ENCODE measurements at places on chromosomes 13 and 19. TPM values are rescaled to one million over a fixed set of nuclear protein-coding genes. Genes with fewer than 3 reads are reported as not detected.

The KLK3 gene
- not detected for total RNA-seq

DNA sequence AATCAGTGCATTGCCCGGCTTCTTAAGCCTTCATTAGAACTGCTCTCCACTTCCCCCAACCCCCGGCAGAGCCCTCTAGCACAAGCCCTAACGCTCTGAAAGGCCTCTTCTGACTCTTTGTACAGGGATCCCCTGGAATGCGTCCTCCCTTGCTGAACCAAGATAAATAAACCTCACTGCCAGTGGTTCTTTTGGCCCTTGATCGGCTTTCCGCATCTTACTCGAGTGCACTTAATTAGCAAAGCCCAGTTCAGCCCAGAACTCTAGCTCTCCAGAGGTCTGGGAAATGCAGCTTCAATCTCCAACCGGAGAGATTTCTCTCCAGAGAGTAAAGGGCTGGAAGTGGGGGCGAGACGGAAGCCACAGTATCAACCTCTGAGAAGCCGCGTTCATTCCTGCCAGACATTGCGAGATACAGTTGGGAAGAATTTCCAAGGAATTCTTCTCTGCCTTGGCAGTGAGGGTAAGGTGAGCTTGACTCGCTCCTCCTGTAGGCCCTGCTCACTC is 8.7 kb upstream of the ZNF444 start:
- peak; percentile 88 for DNase-seq

- DNase-seq, result no peak
Observed at GRCh38 chr13:19103140-19103539, 78.5 kb downstream of the TUBA3C start.

DNA sequence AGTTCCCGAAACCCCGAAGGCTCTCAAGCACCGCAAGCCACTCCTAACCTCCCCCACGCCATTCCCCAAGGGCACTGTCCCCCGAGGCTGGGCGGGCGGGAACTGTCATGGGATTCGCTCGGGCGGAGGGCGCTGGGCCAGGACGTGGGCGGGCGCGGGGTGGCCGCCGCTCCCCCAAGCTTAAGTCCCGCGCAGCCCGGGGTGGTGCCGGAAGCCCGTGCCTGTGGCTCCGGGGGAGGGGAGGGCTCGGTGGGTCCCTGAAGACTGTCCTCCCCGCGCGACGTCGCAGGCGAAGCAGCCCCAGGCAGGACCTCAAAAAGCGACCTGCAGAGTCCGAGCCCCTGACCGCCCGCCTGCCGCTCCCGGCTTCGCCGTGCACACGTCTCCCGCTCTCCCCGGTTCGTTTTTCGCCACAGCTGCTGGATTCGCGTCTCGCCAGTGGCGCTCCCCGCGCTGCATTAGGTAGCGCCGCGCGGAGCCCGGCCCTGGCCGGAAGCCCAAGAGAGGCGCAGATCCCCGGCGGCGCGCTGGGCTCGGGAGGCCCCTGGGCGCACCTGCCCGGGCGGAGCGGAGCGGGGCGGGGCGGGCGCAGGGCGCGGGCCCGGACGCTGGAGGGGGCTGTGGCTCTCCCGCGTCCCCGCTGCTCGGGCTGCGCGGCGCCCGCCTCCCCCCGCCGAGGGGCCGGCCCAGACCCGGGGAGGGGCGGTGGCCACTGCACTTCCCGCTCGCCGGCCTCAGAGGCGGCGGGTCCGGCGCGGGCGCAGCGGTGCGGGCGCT is at the start of gene FARP1:
Gene FARP1, plus strand, starts transcription at position 715 of the 777 bp plus-strand sequence. CDS start 70,149 bp downstream, outside the sequence.
- DNase-seq, result peak; percentile 94

The ZNF536 gene
- total RNA-seq, result 0.25 TPM

- DNase-seq, result no peak
Observed at GRCh38 chr13:91111476-91112200, 235.8 kb upstream of the MIR17HG start.

DNA sequence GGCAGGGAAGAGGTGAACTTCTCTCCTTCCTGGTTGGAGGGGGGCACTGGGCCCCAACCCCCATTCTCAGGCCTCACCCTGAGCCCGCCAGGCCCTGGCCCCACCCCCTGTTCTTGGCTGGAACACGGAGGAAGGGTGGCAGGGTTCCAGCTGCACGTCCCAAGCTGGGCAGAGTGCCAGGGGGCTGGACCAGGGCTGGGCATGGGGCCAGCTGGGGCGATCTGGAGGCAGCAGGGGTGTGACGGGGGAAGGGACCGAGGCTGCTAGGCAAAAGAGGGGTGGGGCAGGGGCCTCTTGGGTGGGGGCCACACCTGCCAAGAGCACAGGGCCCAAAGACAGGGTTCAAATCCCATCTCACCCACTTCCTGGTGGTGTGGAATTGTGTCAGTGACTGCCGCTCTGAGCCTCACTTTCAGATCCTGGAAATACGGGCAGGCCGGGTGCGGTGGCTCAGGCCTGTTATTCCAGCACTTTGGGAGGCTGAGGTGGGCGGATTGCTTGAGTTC is 2.2 kb downstream of the HIF3A start:
- DNase-seq, result peak; percentile 93

- DNase-seq, result no peak
Observed at GRCh38 chr13:33884531-33885220, 66.7 kb downstream of the RFC3 start.

The CKM gene
- not detected for total RNA-seq

GRCh38 chr19:12766051-12766521 is 9.3 kb downstream of the HOOK2 start:
- peak; percentile 92 for DNase-seq

- peak; percentile 76 for DNase-seq
Observed at GRCh38 chr13:38688674-38689073, 1.8 kb downstream of the FREM2 start.

DNA sequence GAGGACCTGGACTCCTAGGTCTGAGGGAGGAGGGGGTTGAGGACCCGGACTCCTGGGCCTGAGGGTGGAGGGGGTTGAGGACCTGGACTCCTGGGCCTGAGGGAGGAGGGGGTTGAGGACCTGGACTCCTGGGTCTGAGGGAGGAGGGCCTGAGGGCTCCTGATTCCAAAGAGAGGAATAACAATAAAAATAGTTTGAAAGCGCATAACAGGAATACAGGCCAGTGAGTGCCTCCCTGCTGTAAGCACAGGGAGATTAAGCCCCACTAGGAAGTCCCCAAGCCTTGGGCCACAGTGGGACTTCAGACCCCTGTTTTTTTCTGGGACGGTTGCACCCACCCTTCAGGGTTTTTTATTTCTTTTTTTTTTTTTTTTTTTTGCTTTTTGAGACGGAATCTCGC is 1.2 kb upstream of the SBK2 start:
- no peak for DNase-seq

GRCh38 chr19:5128251-5128935 is 159.5 kb downstream of the KDM4B start:
- no peak for DNase-seq

- DNase-seq, result peak; percentile 90
Observed at GRCh38 chr19:51002089-51002532, 707 bp upstream of the KLK8 start.

DNA sequence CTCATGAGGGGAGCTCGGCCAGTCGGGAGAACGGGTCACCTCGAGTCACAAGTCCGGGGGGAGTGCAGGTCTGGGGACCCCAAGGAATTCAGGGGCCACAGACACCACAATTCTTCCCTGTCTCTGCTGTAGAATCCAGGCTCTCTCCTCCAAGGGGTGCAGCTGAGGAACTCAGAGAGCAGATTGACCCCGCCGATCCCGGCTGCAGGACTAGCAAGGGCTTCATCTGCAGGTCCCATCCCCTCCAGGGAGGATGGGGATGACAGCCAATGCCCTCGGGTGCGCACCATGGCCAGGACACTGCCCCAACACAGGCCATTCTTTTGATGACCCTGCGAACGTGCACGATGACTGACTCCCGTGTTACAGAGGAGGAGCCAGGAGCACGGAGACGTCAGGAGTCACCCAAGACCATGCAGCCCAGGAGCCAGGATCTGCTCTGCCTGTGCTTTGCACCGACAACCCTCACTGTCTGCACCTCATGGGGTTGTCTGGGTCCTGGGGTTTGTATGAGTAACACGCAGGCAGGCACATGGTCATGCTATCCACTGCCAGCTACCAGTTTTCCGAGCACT is 48.5 kb upstream of the TUBGCP3 start:
- no peak for DNase-seq

The PALM3 gene
- total RNA-seq, result 19.4 TPM

DNA sequence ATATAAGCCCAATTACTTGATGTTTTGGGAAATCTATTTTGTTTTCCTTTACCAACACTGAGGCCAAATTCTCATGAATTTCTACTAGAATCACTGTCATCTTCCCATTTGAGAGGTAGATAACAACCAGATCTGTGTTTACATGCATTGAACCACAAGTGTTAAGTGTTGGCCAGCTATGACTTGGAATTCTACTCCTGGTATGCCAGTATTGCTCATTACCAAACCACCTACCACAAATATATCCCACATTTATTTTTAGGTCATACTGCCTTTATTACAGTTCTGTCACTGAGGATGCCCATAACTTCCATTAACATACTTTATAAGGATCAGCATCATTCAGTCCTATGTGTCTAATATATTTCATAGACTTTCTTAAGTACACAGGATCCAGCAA is 328.9 kb downstream of the DIAPH3 start:
- no peak for DNase-seq

- DNase-seq, result no peak
Observed at GRCh38 chr13:23427881-23428528, 5.5 kb downstream of the SACS start.

- no peak for DNase-seq
Observed at GRCh38 chr13:93140912-93141311, 85.7 kb upstream of the GPC6 start.

GRCh38 chr19:55369653-55370304 is 484 bp downstream of the IL11 start:
- DNase-seq, result peak; percentile 65

GRCh38 chr13:99966064-99966805 is 5.3 kb downstream of the ZIC5 start:
- DNase-seq, result no peak

DNA sequence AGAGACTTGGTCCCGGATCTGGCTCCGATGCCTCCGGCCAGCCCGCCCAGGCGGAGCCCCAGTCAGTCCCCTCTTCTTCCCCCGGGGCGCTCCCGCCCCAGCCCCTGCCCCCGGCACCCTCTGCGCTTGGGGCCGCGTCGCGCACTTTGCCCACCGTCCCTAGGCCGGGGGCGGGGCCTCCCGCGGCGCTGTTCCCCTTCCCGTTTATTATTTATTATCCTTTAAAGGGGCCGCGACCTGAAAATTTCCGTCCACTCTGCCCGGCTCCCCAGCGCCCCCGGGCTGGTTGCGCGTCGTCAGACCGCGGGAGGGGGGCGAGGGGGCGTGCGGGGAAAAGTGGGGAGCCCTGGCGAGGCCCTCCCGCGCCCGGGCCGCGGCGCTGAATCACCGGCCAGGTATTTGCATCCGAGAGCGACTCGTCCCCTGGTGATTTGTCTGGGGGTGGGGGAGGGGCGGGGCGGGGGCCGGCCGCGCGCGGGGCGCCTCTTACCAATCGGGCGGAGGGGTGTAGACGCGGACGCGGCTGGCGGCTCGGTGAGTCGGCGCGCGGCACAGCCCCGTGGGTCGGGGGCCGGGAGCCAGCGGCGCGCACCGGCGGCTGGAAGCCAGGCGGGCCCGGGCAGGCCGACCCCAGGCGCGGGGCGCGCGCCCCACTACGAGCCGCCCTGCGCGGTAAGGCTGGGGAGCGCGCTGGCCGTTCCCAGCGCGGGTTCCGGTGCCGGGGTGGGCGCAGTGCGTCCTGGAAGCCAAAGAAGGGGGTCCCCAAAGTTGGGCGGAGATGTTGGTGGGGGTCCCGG is at the start of gene ARID3A:
Gene ARID3A, plus strand, starts transcription at position 510 of the 797 bp plus-strand sequence. CDS start 3,494 bp downstream, outside the sequence.
- DNase-seq, result peak; percentile 90

DNA sequence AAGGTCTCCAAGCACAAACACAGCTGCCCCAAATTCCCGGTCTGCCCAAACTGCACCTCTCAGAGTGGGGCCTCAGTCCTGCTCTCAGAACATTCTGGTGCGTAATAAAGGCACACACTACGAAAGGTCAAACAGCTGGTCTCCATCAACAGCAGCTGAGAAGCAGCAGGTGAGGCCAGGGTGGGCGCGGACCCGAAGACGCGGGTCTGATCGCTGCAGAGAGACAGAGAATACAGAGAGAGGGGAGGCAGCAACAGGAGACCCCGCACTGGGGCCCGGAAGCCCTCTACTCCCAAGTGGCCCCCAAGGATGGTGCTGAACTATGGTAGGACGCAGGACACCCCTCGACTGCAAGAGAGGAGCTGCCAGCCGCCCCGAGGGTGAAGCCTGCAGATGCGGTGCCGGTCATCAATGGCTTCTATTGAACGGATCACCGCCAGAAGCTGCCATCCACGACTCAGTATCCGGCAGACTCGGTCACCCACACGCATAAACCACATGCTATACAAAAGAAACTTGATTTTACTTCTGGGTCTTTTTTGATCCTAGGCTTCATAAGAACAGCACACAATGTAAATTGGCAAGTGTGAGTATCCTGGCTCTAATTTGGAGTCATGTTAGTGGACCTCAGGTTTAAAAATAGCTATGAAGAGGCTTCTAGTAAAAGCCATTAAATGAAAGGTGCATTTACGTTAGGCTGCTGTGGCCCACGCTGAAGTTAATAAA is 33.4 kb downstream of the STK24 start:
- DNase-seq, result no peak

DNA sequence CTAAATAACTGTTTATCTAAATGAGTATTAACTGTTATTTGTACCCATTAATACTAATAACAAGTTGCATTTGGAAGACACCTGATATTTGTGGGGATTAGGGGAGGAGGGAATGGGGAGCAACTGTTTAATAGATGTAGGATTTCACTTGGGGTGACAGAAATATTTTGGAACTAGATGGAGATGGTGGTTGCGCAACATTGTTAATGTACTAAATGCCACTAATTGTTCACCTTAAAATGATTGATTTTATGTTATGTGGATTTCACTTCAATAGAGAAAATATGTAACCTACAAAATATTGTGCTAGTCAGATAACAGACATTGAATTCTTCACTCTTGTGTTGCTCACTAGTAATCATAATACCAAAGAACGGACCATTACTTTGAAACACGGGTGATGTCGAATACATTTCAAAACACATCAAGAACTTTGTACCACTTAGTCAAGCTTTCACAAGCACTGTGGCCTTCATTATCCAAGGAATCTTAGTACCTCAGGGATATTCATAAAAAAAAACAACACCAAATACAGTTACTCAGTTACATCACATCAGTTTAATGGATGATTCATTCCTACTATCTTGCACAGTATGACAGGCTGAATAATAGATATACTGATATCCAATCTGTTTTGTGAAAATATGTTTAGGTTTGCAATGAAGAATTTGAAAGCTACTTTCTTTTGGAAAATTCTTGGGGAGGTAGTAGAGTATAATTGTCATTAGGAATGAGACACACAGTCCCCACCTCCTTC is 721.8 kb downstream of the PCDH9 start:
- no peak for DNase-seq

The SKA3 gene
- 1.9 TPM for total RNA-seq

The PSG3 gene
- total RNA-seq, result not detected

Data from kidney (tissue), 22 donors.